NCI-H1930 (cell line): ENCODE measurements at places on chromosomes 1 and 21.
A peak's percentile ranks its signal among the peaks of the same experiment; 100 is the strongest.

DNA sequence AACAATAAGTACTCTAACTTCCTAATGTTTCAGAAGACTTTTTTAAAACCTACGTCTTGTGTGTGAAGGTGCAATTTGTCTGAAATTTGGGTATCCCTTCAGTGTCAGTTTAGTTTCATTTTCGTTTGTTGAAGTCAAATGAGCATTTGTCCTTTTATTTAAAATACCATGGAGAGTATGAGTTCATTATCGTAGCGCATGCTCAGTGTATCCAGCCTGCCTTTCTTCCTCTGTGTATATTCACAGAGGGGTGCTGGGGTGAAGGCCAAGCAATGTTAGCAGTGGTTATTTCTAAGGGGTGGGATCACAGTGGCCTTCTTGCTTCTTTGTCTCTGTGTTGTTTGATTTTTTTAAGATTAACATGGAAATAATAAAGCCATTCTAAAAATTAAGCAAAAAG lies 43.2 kb downstream of the CNN3 start:
- no peak for DNase-seq

- DNase-seq, result no peak
Measured at GRCh38 chr1:161039546-161039945, 782 bp upstream of the TSTD1 start.

GRCh38 chr1:232682248-232682647 lies 52.3 kb upstream of the SIPA1L2 start:
- no peak for DNase-seq

GRCh38 chr1:177122461-177123251 lies 41.9 kb downstream of the ASTN1 start:
- DNase-seq, result no peak

- DNase-seq, result no peak
Measured at GRCh38 chr1:183889095-183889494, 84.2 kb downstream of the RGL1 start.

GRCh38 chr1:17304151-17304825 lies 3.7 kb upstream of the PADI4 start:
- DNase-seq, result no peak

- no peak for DNase-seq
Measured at GRCh38 chr1:5770981-5771765, 221.1 kb downstream of the NPHP4 start.

GRCh38 chr1:114688526-114688925 lies 6.8 kb downstream of the AMPD1 start:
- DNase-seq, result no peak

DNA sequence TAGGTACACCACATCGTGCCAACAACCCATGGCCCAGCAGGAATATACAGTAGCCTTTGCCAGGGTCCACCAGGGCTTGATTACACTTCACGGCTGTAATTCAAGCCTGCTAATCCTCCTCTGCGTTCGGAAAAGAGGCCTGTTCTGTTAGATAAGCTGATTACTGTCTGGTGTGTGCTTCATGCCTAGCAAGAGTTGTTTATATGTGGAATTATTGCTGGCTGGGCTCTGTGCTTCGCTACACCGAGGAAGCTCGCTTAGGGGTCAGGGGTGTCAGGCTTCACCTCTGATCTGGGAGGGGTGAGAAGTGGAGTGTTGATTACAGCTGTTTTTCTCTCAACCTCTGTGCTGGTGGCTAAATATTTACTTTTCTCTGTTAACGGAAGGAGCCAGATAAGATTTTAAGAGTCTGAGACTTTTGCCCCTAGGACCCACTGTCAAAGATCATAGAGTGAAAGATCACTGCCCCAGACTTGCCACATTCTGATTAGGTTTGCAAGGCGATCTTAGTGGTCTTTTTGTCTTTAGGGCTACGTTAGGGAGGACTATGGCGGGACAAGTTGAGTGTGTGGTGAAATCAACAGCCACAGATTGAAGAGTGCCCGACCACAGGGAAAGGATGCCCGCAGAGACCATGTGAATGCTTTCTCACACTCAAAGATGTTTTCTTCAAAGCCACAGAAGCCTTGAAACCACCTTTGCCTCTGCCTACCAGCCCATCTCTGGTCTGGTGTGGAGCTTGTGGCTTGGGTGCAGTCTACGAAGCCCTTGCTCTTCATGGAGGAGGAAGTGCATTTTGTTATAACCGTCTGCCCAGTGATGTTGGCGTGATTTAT lies 216.1 kb downstream of the PBX1 start:
- DNase-seq, result no peak

DNA sequence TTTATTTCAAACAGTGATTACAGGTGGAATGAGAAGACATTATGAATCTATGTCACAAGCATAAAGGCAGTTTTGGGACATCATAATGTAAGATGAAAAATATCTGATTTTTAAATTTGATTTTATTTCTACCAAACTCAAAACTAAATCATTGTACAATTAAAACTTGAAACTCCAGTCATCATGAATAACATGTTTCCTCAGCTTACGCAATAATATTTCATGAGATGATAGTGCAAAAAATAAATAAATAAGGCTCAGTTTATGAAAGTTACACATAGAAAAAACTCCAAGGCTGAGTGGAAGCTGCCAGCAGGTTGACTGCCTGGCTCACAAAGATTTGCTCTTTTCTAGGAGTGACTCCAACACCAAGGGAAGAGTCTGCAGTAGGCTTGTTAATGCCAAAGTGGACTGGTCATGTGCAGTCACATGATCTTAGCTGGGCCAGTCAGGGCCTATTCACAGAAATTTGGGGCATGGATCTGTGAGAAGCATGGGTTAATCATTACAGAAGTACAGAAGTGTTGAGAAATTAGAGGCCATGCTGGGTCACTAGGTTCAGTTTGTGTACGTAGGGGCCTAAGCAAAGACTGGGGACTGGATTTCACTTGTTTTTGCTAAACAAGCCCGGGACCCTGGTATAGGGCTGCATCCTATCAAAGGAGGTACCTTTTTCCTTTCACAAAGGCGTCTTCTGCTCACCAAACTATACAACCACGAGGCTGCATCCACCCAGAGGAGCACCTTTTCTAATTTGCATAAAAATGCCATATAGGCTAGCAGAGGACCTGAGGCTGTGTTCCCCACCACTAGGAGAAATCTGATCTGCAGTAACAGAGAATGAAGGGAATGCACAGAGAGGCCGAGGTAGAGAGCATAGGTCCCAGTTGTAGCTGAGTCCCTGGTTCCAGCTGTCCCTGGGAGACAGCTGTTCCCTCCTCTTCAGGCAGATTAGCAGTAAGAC lies 4.9 kb upstream of the ABCA4 start:
- no peak for DNase-seq

- DNase-seq, result no peak
Measured at GRCh38 chr1:156894001-156894400, 483 bp downstream of the PEAR1 start.

- no peak for DNase-seq
Measured at GRCh38 chr1:104855550-104855949, 1105.9 kb downstream of the AMY1C start.

DNA sequence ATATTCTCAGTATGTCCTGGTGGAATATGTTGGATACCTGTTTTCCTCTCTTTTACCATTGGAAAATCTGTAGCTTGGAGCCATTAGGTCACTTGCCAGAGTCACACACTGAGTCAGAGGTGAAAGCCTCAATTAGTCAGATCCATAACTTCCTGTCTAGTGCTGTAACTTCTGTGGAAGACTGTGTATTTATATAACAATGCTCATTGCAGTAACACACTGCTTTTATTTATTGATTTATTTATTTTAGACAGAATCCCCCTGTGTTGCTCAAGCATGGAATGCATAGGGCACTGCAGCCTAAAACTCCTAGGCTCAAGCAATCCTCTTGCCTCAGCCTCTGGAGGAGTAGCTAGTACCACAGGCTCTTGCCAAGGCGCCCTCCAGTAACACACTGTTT lies 1.3 kb upstream of the DOCK7 start:
- no peak for DNase-seq

DNA sequence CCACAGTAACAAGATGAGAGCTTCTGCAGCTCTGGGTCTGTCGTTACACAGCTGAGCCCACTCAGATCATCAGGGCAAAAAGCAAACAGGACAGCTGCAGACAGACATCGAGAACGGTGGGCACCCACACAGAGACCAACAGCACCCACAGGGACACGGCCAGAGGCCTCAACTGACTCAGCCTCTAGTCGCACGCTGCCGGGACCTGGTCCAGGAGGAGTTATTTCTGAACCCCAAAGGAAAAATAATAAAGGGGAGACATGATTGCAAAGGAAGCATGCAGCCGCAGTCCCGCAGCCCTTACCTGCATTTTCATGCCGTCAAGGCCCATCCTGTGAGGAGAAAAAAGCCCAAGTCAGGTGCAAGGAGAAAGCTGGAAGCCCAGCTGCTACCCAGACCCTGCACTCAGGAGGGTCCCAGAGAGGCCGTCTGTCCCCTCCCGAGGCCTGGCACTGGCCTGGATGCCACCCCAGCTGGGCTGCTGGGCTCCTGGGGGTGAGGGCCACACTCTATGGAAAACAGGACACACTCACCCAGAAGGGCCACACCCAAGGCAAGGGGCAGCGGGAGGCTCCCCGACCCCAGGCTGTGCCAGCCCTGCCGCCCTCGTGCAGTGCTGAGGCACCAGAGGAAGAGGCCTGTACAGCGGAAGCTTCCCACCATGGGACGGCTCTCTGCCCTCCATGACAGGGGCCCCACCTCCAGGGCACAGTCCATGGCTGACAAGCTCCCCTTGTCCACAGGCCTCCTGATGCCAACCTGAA lies 15.7 kb downstream of the LSS start:
- DNase-seq, result no peak

- no peak for DNase-seq
Measured at GRCh38 chr1:20491178-20491577, 5.2 kb upstream of the CAMK2N1 start.

- DNase-seq, result no peak
Measured at GRCh38 chr1:64343105-64343822, 126.7 kb upstream of the CACHD1 start.

DNA sequence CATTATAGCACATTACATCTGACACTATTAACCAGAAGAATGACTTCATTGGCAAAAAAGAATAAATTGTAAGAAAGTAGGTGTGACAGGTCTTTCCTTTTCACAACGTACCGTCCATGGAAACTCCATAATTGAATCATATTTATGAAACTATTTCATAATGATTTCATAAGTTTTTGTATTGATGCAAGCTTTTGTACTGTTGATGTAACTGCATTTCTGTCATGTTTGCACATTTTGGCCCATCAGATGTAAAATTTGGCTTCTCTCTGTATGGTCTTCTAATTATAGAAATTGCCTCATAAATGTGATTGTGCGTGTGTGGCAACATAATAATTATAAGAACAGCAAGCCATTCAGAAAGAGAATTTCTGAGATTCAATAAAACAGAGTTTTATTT lies 180.7 kb upstream of the ZNHIT6 start:
- DNase-seq, result no peak

GRCh38 chr1:86706018-86706635 lies 1.8 kb downstream of the SH3GLB1 start:
- no peak for DNase-seq

- no peak for DNase-seq
Measured at GRCh38 chr1:198687429-198687828, 48.6 kb downstream of the PTPRC start.

GRCh38 chr1:225437710-225438437 lies 10.0 kb upstream of the LBR start:
- no peak for DNase-seq

GRCh38 chr21:38821959-38822682 lies 16.4 kb downstream of the ETS2 start:
- DNase-seq, result no peak

DNA sequence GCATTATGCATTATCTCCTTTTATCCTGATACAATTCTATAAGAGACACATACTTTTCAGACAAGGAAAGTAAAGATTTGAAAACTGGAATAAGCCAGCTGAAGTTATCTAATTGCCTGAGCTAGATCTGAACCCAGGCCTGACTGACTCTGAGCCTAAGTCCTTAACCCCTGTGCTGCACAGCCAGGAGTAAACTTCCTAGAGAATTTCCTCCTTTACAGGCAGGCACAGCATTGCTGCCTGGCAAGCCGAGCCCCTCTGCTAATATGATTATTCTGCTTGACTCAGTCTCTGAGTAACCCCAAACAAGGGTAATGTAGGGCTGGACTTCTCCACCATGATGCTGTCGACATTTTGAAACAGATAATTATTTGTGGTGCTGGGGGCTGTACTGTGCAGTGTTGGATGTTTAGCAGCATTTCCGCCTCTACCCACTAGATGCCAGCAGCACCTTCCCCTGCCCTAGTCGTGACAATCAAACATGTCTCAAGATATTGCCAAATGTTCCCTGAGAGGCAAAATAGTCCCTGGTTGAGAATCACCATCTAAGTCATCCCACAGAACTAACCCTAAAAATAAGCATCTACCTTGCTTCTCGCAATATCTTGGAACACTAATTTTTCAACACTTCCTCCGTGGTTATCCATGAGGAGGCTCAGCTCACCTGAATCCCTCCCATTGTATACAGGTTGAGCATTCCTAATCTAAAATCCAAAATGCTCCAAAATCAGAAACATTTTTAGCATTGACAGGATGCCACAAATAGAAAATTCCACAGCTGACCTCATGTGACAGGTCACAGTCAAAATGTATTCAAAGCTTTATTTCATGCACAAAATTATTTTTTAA lies 18.5 kb downstream of the CAMK1G start:
- DNase-seq, result peak; percentile 8

- no peak for DNase-seq
Measured at GRCh38 chr1:177897281-177897997, 72.4 kb downstream of the SEC16B start.

DNA sequence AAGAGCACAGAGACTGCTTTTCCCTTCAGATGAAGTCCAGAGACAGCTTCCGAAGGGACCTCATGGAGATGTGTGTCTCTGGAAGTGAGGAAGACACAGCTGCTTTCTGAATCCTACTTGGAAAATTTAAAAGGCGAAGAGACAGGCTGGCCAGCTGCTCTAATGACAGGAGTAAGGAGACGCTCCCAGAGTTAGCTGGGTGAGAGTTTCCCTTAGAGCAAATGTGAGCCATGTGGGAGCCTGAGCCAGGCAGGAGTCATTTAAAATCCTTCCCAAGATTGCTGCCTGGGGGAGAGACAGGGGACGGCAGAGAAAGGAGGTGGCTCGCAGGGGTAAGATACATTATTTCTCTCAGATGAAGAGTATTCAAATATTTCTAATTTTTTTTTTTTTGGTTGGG lies 53.1 kb downstream of the ZNF326 start:
- no peak for DNase-seq

DNA sequence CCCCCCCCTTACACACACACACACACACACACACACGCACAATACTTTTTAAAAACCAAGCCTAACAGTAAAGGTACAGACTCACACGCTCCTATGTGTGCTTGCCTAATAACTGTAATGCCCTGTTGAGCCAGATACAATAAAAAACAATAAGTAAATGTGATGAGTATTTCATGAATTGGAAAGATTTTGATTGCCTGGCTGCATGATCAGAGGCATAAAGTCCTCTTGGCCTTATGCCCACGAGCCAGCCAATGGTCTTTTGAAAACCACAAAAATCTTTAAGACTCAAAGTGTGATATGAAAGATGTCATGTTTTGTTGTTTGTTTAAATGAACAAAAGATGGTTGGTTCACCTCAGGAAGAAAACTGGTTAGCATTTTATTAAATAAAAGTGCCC lies 441.9 kb upstream of the ZRANB2 start:
- no peak for DNase-seq

DNA sequence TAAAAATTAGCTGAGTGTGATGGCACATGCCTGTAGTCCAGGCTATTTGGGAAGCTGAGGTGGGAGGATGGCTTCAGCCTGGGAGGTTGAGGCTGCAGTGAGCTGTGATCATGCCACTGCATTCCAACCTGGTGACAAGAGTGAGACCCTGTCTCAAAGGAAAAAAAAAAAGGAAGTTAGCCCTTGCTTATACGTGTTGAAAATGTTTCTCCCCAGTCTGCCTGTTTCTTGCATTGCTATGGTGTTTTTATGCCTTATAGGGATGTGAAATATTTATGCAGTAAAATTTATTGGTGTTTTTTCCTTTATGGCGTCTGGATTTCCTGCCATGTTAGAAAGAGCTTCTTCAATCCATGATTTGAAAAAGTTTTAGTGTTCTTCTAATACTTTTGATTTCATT lies 3.6 kb upstream of the RERE start:
- no peak for DNase-seq
